ENCODE measurements at places on chromosomes 3 and 15. TPM values are rescaled to one million over a fixed set of nuclear protein-coding genes. Genes with fewer than 3 reads are reported as not detected.

Gene PLSCR4
- total RNA-seq: 2.8 TPM

Gene REC114
- not detected for total RNA-seq

Gene CDHR4
- not detected for total RNA-seq

Gene NRROS
- not detected for total RNA-seq

DNA sequence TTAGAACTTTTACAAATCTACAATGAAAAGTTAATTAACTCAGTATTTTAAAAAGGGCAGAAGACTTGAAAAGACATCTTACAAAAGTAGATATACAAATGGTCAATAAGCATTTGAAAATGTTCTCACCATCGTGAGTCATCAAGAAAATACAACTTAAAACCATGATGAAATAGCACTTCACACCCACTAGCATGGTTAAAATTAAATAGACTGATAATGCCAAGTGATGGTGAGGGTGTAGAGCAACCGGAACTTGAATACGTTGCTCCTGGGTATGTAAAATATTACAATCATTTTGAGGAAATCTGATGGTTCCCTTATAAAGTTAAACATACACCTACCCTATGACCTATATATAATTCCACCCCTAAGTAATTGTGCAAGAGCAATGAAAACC, 319.8 kb upstream of the UMPS start:
- DNase-seq: peak; percentile 47

GRCh38 chr3:173737167-173737808, 339.7 kb downstream of the NLGN1 start:
- no peak for DNase-seq

- peak; percentile 46 for DNase-seq
Measured at GRCh38 chr3:60384341-60384740, 866.9 kb downstream of the FHIT start.

DNA sequence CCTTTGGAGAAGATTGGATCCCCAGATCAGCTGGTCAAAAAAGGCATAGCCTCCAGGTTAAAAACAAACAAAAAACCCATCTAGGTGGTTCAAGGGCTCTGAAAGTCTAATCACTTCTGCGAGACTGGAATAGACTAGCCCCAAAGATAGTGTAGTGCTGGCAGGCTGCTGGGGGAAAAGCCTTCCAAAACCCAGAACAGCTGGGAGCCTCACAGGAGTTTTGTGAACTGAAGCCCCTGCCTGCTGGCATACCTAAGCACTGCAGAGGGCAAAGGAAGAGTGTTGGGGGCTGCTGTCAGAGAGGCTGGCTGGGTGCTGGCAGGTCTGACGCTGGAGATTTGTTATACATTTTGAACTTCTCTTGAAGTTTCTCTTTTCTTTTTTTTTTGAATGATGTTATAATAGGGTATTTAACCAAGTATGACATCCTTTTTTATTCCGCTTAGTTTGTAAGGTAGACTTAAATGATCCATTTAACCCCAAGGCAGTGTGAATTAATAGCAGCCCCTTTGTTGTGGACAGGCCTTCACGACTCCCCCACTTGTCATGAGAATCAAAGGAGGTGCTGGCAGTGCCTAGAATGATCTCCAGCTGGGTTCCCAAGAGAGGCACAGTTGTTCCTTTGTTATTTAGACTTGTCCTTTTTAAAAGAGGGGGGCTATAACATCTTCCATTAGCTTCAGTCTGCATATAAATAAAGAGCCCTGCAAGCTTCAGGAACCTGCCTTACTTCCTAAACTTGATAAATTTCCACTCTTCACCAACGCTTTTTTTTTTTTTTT, 53.9 kb downstream of the CRTC3 start:
- DNase-seq: no peak

- DNase-seq: no peak
Measured at GRCh38 chr3:31218082-31218481, 314.6 kb upstream of the STT3B start.

DNA sequence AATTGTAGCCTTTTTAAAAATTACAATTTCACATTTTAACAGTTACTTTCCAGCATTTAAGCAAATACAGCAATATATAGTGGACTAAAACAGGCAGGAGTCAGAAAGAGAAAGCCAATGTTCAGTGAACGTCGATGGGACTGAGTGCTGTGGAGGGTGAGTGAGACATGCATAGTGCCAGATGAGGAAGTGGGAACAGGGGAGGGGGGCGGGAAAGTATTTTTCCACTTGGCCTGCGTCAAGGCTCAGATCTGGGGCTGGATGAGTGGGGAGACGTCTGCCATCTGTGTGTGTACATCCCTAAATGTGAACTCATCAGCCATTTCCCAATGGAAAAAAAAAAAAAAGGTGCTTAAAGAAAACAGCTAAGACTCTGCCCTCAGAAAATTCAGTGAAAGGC, 19.2 kb upstream of the RAD18 start:
- DNase-seq: peak; percentile 56

- DNase-seq: no peak
Measured at GRCh38 chr3:173513123-173513522, 115.6 kb downstream of the NLGN1 start.

- no peak for DNase-seq
Measured at GRCh38 chr3:87924485-87924884, 134.3 kb downstream of the CGGBP1 start.

DNA sequence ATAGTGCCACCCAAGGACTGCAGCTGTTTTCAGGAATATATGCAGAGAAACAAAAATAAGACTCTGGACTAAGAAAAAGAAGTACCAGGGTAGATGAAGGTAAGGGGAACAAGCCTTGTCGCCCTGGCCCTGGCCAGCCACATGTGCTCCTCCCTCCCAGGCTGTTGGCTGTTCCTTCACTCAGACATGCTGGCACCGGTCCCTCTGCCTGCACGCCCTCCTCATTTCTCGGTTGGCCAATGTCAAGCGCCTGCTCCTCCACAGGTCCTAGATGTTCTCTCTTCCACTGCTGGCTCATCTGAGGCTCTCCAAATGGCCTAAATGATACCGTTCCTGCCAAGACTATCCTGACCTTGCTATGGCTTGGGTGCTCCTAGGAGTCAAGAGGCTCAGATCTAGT, 288.4 kb upstream of the LYSMD4 start:
- no peak for DNase-seq

- DNase-seq: no peak
Measured at GRCh38 chr15:74833376-74834107, 7.1 kb downstream of the CPLX3 start.

- no peak for DNase-seq
Measured at GRCh38 chr3:45604596-45604995, 10.0 kb downstream of the LIMD1 start.

DNA sequence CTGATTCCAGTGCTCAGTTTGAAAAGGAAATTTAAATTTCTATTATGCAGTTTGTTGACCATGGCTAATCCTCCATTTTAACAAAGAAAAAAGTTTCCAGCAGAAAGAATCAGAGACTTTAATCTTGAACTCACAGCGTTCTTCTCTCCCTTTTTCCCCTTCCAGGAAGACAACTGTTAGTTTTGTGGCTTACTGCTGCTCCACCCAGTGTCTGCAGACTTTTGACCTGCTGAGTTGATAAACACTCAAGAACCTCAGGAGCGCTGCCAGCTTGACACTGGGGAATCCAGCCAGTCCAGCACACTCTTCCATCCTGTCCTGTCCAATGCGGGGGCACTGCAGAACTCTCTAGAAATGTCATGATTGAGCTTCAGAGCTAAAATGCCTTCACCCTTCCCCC, 134.6 kb downstream of the LRRC28 start:
- peak; percentile 52 for DNase-seq

DNA sequence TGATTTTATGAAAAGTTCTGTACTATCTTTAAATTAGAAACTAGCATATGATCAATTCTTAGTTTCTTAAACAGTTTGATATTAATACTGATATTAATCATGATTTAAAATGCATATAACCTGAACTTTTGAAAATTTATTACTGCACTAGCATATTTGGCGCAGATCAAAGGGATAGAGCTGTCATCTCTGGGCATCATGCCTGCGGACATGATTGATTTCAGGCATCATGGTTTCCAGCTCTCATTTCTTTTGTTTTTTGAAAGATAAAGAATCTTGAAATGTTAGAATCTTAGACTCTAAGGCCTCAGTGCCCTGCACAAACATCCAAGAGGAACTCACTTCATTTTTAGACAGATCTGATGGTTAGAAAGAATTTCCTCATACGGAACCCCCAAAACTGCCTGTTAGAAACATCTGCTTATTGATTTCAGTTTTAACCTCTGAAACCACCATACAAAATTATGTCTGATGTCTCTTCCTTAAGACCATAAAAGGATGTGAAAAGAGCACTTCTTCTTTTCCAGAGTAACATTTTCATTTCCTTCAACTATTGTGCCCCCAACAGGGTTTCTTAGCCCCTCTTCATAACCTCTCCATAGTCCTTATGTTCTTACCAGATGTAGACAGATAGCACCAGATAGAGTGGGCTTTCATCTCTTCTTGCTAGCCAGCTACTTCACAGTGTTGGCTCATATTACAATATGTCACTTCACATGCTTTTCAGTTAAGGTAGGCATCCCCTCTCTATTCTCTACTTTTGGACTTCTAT, 110.8 kb downstream of the BBX start:
- no peak for DNase-seq

DNA sequence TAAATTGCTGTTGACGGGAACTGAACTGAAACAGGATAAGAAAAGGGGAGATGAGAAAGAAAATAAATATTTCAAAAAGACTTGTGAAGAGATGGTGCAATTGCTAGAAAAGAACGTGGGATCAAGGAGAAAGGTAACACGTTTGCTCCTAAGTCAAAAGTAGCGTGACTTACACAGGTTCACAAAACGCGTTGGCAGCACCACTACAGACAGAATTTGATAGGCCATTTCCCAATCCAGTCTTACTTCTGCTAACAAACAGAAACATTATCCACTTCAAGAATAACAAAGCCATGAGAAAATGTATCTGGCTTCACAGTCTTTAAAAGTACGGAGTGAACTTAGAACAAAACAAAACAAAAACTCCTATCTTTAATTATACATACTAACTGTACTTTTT, 75.5 kb downstream of the DPH6 start:
- DNase-seq: no peak

- DNase-seq: peak; percentile 46
Measured at GRCh38 chr15:50883903-50884302, 24.6 kb upstream of the AP4E1 start.

DNA sequence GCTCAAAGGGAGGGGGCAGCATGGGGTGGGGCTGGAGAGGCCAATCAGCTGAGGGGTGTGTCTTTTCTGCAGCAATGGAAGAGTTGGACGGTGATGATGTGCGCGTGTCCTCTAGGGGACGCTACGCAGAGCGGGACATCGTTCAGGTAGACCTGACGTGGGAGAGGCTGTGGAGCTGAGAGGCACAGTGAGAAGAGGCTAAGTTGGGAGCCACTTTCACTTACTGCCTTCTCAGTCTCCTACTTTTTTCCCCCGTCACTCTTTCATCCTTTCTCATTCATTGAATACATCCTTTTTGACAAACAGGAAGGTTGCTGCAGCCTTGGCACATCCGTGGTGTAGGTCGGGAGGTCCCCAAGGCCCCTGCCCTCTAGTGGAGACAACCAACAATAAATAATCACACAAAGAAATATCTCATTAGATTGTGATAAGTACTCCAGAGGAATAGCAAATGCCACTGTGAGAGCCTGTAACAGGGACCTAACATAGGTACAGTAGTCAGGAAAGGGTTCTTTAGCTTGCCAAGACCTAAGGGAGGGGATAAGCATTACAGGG, 4.4 kb upstream of the BRPF1 start:
- no peak for DNase-seq

DNA sequence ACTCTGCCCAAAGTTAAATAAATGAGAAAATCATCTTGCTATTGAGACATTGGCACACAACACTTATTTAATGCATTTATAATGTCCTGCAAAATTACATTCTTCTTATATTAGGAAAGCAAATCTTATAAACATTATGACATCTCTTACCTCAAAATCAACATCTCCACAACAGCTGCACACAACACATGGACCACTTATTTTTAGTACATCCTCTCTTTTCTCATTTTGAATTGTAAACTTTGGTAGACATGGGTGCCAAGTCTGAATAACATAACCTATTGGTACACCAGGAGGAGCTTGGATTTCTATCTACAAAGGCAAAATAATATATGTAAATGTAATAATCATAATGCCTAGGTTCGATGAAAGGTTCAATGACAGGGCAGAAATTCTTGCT, 23.0 kb downstream of the PLSCR1 start:
- peak; percentile 71 for DNase-seq

DNA sequence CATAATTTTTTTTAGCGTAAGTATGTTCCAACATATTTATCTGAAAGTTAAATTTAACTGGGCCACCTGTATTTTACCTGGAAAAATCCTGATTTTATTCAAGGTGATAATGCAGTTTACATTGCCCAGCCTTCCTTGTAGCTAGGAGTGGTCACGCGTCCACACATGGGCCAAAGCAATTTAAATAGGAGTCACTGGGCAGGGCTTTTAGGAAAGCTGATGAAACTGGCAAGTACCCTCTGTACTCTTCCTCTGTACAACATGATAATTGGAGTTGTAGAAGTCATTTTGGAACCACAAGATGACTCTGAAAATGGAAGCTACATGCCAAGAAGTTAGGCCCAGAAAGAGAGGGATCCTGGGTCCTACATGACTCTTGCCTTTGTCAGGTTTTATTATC, 9.5 kb downstream of the BTD start:
- no peak for DNase-seq

- DNase-seq: no peak
Measured at GRCh38 chr15:39392469-39393047, 188.3 kb upstream of the THBS1 start.

DNA sequence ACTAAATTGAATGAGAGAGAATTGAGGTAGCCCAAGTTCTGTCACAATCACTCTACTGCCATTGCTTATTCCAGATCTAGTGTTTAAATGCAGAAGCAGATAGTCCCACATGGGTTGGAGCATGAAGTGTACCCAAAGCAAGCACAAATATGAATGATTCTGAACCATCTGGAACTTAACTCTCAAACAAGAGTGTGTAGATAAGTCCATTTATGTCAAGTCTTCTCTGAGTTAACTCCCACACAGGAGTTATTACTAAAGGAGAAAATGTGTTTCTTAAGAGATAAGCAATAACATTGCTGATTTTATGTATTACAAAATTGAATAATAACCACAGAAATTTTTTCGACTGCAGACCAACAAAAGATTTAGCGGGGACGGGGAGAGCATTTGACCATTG, 33.6 kb downstream of the PAQR9 start:
- DNase-seq: no peak

GRCh38 chr15:63146684-63147083, 10.6 kb downstream of the RPS27L start:
- DNase-seq: peak; percentile 27

GRCh38 chr3:181265750-181266333, 276.3 kb upstream of the DNAJC19 start:
- DNase-seq: no peak

DNA sequence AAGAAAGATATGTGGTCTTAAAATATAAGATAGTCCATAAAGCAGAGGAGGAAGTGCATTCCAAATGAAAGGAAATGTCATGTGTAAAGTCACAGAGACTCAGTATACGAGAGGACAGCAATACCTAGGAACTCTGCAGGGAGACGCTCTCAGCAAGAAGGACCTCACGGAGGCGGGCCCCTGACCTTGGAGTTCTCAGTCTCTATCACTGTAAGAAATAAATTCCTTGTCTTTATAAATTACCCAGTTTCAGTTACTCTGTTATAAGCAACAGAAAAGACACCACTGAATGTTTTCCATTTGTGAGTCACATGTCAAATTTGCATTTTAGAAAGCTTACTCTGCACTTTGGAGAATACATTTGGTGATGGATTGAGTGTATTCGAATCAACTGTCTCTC, 140.6 kb downstream of the GBE1 start:
- no peak for DNase-seq

- peak; percentile 95 for DNase-seq
Measured at GRCh38 chr15:81160312-81161159, 26.5 kb downstream of the CFAP161 start.

Measured in IMR-90 (cell line).